Stimulated activated CD4-positive, alpha-beta T cell treated with anti-CD3 and anti-CD28 coated beads, Interleukin-12 subunit alpha, Interleukin-12 subunit beta, amount 100 ng/mL, for 4 hours (primary cell): ENCODE measurements at places on chromosomes 2 and 18.

DNA sequence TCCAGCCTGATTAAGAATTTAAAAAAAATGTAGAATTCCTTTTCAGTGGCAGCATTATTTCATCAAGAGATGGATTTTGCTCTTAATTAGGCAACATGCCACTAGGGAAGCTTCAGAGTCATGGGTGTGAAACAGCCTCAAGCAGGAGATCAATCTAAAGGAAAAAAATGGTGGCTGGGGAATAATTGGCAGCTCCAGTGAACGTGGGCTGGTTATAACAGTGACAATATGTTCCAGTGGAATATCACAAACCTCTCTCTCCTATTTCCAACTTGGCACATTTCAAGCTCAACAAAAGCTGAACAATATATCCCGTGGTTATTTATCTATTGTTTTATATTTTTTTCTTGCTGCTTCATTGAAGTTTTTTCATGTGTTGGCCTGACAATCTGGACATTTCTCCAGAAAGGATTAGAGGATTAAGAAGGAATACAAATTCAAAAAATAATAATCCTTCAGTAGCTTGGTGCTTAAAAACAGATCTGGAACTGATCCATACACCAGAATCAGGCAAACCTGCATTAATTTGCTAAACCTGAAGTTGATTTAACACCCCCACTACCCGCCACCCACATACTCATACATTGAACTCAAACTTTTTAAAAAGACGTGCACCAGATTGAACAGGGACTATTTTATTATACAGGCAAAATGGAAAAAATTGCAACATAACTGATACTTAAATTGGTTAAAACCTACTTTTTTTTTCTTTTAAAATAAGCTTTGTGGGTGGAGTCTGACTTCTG lies 255.9 kb upstream of the SPRED2 start:
- DNase-seq, result no peak

DNA sequence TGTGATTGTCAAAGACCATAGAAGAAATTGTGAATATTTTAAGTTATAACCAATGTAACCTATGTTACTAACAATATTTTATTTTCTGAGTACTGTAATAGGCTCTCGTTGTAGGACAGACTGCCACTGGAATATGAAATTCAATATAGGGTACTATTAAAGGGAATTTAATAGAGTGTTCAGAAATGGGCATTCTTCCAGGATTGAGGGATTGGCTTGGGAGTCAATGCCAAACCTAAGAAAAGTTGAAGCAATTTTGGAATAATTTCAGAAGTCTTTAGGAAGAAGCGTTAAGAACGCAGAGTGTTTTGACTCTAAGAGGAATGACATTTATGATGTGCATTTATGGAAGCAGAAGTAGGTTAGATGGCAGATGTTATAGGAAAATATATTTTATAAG lies 79.0 kb downstream of the ACVR2A start:
- DNase-seq, result no peak

DNA sequence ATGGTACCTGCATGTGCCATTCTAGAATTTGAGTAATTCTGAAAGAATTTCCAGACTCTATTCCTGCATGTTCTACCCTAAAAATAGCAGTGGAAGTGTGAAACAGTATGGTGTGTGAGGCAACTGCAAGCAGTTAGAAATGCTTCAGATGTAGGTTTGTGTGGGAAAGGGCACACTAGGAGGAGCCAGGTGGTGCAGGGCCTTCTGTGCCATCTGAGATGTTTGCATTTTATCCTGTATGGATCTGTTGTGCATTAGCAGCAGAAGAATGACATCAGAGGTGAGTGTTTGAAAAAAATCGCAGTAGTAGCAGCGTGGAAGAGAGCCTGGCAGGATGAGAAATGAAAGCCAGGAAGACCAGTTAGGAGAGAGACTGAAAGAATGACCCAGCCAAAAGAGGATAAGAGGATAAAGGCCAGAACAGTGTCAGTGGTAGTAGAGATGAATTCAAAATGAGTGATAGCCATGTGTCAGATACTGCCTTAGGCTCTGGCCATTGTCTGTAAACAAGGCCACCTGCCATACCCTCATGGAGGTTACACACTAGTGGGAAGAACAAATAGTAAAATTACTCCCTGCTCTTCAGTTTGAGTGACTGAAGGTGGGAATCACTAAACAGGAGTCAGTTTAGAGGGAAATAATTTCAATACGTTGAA lies 142.2 kb downstream of the PKP4 start:
- no peak for DNase-seq

DNA sequence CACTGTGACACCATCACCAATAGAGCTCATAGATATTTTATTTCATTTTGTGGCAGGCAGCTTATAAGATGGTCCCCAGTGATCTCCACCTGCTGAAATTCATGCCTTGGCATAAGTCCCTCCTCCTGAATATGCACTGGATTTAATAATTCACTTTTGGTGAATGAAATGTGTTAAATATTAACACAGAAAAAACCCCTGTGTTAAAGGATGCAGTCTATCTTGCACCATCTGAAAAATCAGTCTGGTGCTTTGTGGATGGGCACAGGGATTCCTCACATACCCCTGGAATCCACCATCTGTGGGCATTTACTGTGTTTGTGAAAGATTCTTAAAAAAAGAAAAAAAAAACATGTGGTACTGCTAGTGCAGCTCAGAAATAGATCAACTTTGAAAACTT lies 26.1 kb upstream of the WIPF1 start:
- DNase-seq, result no peak

- DNase-seq, result no peak
Measured at GRCh38 chr2:120919771-120920453, 184.2 kb downstream of the GLI2 start.

GRCh38 chr2:221477714-221478484 lies 94.2 kb downstream of the EPHA4 start:
- DNase-seq, result no peak

DNA sequence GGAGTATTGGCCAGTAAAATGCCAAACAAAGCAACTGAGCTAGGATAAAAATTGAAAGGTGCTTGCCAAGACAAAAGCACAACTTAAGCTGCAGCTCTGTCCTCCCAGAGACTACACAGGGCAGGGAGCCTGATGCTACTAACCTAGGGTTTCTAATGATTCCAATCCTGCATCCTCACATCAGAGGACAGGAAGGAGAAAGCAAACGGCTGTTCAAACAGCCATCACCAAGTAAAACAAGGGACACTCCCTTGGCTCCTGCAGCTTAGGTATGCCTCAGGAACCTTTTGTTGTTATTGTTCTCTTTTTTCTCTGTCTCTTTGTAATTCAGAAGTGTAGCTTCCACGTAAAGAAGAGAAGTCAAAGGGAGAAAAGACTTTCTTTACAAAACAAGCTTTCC lies 99.5 kb downstream of the TCF4 start:
- no peak for DNase-seq

GRCh38 chr2:60334610-60335009 lies 218.8 kb downstream of the BCL11A start:
- DNase-seq, result no peak

DNA sequence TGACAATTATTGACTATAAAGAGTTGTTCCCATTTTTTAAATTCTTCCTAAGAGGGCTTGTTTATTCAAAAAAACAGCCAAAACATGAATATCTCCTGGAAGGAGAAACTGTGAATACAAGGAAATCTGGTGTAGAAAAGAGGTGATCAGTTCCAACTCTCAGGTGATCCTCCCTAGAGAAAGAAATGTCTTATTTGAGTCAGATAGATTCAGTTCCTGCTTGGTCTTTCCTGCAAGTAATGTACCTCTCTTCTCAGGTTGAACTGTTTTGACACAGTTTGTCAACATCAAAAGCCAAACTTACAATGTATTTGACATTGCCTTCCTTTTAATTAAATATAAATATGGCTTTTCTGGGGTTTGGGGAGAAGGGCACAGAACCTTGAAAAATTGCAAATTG lies 567.4 kb downstream of the ARHGAP15 start:
- DNase-seq, result no peak

- DNase-seq, result no peak
Measured at GRCh38 chr2:14715600-14715999, 83.1 kb downstream of the LRATD1 start.

GRCh38 chr2:75844651-75845050 lies 133.9 kb upstream of the GCFC2 start:
- no peak for DNase-seq

GRCh38 chr2:44744961-44745892 lies 196.3 kb upstream of the SIX3 start:
- no peak for DNase-seq

- no peak for DNase-seq
Measured at GRCh38 chr2:173441222-173441621, 86.5 kb downstream of the CDCA7 start.

- peak; percentile 96 for DNase-seq
Measured at GRCh38 chr18:58671111-58671631, at the start of gene MALT1. Gene MALT1 (plus strand): TSS chr18:58671465. CDS start chr18:58671644, 179 bp downstream.

GRCh38 chr2:84496386-84496785 lies 19.9 kb upstream of the DNAH6 start:
- DNase-seq, result no peak

- DNase-seq, result no peak
Measured at GRCh38 chr2:204180649-204181048, 244.1 kb downstream of the ICOS start.

DNA sequence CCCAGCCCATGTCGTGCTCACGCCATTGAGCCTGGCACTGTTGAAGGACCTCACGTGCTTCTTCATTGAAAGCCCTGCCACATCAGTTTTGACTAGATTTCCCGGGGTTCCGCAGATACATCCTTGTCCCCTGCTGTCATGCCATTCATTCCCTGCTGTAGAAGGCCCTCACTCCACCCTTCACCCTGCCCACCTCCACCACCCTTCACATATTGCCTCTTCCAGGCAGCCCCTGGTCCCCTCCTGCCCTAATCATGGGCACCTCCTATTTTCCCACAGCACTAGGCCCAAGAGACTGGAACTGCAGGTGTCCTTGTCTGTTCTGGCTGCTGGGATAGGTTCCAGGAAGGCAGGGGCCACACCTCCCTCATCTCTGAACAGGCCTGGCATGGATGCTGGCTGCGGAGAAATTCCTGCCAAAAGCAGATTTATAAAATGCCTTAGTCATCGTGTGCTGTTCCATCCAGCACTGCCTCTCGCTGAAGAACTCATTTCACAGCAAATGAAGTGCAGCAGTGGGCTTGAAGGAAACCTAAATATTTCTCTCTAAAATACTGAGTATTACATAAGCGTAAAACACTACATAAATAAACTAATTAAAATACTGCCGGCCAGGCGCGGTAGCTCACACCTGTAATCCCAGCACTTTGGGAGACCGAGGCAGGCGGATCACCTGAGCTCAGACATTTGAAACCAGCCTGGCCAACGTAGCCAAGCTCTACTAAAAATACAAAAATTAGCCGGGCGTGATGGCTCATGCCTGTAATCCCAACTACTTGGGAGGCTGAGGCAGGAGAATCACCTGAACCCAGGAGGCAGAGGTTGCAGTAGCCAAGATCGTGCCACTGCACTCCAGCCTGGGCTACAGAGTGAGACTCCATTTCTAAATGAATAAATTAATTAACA lies 38.4 kb downstream of the EIF4E2 start:
- DNase-seq, result no peak

GRCh38 chr2:33291278-33292013 lies 185.0 kb upstream of the RASGRP3 start:
- DNase-seq, result no peak

DNA sequence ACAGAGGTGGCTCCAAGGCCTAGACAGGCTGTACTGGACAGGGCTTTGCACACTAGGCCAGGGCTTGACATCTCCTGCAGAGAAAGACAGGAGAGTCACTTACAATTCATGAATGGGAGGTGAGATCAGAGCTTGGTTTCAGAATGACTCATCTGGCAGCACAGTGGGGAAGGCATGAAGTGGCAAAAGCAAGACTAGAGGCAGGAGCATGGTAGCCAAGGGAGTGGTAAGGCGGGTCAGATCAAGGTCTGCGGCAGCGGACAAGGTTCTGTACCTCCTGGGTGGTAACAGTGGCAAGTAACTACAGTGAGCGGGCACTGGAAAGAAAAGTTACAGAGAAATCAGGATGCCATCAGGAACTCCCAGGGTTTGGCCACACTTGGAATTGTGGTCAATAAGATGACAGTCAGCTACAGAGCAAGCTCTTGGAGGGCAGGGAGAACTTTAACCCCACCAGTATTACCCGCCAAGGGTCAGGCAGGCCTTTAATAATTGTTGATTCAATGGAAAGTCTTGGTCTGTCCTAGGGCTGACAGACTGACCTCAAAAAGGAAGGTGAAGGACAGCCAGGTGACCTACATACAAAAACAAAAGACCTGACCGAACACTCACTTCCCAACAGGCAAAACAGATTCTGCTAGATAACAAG lies 5.7 kb downstream of the MCFD2 start:
- DNase-seq, result peak; percentile 7

GRCh38 chr2:222248256-222248655 lies 50.5 kb downstream of the PAX3 start:
- DNase-seq, result no peak

- no peak for DNase-seq
Measured at GRCh38 chr2:106830191-106830590, 55.8 kb downstream of the ST6GAL2 start.

DNA sequence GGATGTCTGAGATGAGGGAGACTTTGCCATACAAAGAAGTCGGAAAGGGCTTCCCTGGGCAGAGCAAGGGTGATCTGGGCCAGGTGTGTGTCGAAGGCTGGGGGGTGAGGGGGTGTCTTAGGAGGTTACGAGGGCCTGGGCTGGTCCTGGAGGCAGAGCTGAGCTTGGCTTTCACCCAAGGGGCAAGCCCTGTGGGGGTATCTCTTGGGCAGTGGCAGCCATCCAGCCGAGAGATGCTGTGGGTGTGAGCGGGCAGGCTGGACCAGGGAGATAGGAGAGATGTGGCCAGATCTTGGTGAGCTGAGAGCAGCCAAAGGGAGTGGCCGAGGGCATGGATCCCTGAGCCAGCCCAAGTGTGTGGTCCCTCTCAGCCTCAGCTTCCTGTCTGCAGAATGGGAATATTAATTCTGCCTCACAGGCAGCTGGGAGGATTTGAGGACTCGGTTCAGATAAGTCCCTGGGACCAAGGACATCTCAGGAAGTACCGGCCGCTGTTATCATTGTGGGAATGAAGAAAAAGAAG lies 33.0 kb downstream of the MAL start:
- DNase-seq, result no peak

DNA sequence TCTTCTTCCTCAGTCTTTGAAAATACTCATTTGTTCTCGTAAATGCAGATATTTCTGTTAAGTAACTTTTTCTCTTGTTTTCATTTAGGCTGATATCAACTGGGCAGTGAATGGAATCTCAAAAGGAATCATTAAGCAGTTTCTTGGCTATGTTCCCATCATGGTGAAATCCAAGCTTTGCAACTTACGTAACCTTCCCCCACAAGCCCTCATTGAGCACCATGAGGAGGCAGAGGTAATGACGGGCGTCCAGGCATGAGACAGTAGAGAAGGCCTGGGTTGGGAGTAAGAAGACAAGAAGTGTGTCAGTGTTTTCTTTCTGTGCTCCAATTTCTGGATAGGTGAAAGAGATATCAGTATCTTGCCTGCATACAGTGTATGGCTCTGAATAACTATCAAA lies 5.1 kb downstream of the POLR1B start:
- DNase-seq, result no peak

GRCh38 chr2:160463245-160463644 lies 30.4 kb downstream of the RBMS1 start:
- DNase-seq, result no peak
